ENCODE measurements at places on chromosomes 5 and 9.

DNA sequence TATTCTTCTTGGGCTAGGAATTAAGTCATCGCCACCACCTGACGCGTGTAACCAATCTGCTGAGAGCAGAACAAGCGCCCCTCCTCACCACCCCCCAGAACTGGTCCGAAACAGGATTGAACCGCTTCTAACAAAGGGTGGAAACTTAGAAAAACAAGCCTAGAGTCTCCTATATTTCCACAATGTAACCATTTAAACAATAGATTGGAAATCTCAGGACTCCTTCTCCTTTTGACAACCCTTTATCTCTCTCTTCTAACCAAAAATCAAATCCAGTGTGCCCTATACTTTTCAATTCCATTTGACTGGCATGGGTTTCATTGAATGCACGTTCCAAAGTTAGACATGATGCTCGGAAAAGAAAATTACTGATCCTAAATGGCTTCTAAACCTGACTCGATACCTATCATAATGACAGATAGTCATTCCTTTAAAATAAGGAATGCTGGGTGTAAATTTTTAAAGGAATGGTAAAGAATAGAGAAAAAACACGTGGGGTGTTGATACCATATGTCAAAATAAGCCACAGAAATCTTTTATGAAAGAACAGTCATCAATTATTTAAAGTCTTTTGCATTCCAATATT, 1.2 kb downstream of the ARRDC3 start:
- peak; percentile 50 for DNase-seq

DNA sequence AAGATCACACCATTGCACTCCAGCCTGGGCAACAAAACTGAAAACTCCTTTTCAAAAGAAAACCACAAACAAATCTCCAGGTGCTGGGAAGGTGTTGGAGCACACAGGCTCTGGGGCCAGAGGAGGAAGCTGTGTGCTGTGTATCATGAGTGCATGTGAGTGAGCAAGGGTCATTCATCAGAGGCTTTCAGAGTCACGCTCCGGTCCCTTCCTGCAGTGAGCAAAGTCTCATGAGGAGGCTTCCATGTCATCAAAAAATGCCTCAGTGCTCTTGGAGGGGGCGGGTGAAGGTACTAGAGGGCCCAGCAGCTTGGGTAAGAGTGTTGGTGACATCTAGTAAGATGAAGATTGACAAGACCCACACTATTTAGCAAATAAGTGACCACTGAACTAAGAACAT, 48.3 kb upstream of the TESK1 start:
- no peak for DNase-seq

GRCh38 chr9:77512876-77513275, 135.2 kb downstream of the GNA14 start:
- no peak for DNase-seq

GRCh38 chr5:15092801-15093200, 221.2 kb upstream of the ANKH start:
- DNase-seq: no peak

DNA sequence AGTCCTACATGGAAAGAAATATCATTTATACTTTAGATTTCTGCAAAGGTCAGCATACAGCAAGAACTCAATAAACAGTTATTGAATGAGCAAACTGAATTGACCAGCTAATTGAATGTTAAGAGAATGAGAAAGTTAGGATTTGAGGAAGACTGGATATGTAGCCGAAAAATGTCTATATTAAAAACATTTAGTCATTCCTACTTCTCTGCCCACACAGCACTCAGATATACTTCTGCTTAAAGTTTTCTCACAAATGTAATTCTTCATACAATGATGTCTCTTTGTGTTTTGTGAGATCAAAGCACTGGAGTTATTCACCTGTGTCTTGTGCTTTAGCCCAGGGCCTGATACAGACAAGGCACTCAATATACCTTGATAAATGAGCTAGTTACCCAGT, 188.6 kb downstream of the PARP8 start:
- no peak for DNase-seq

DNA sequence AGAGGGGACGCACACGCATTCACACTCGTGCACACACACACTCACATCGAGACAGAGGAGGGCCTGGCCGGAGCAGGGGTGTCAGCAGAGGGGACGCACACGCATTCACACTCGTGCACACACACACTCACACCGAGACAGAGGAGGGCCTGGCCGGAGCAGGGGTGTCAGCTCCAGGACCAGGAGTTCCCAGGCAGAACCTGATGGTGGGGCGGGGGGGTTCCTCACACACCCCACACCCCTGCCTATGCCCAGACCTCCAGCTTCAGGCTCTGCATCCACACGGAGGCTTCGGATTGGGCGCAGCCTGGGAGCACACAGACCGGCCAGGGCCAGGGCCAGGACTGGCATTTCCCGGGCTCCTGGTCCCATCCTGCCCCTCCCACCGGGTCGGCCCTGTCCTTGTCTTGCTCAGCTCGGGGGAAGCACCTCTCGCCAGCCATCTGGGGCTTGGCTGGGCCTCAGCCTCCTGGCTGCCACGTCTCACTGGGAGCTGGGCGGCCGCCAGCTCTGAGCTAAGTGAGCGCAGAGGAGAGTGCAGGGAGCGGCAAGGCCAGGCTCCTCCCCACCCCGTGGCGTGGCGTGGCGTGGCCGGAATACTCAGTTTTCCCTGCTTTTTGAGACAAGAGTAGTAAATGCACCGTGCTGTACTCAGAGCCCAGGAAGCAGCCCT, 31.3 kb downstream of the ADAMTS2 start:
- no peak for DNase-seq

GRCh38 chr9:135858491-135859185, 48.7 kb downstream of the CAMSAP1 start:
- no peak for DNase-seq

DNA sequence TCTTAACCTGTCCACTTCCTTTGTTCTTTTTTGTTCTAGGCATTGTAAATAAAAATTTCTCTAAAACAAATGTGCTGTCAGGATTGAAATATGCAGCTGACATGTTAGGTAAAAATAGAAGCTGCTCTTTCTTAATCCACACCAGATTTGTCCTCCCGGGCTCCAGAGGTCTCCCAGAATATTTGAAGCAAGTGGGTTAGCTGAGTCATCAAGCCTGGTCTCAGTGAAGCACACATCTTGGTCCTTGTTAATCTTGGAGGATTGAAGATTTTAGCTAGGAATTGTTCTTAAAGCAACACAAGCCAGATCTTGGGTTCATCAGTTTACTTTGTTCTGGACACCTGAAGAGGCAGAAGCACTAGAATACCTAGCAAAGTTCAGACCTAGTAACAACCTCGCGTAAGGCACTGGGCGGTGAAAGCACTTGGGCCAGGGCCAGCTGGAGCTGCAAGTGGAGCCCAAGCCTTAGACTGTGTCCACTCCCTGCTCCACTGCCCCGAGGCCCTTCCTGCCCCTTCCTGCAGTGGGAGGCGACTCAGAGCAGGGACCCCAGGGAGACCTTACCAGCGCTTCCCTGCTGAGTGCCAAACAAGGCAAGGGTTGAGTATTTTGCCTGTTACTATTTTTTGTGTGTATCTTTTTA, 36.5 kb downstream of the HABP4 start:
- DNase-seq: no peak

GRCh38 chr5:93130624-93131490, 450.2 kb downstream of the NR2F1-AS1 start:
- DNase-seq: no peak

DNA sequence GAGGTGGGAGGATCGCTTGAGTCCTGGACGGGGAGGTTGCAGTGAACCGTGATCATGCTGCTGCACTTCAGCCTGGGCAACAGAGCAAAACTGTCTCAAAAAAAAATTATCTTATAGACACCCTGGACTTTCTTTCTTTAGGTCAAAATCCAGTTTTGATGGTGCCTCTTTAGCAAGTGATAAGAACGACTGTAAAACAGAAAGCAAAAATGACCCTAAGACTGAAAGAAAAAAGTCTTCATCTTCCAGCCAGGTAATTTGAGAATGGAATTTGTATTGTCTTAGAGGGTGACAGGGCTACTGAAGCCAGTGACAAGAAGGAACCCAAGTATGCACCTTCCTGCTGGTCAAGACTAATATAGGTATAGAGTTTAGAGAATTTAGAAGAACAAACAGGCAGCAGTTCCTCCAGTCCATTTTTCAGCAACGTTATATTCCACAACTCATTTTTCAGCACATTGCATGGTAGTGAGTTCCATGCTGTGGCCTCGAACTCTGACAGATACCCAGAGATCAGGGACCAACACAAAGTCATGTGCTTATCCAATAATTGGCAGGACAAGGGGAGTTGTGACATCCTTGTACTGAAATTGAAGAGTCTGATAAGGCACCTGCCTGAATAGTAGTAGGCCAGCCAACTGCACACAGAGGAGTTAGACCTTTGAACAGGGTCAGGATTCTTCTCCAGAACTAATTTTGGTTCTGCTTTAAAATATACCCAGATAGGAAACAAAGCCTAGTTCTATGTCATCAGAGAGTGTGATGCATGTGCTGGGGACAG, 46.5 kb downstream of the GRAMD2B start:
- no peak for DNase-seq

DNA sequence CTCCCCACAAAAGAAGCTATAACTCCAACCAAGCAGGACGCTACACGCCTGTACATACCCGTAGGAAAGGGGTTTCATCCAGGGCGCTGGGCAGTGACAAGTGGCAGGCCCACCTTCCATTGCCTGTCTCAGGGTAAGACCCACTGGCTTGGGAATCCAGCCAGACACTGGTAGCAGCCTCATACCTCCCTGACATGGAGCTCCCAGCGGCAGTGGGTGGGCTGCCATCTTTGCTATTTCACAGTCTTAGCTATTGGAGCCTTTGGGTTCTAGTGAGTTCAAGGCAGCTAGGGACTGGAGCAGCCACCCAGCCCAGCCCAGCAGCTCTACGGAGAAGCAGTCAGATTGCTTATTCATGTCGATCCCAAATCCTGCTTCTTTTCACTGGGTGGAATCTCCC, 3.4 kb upstream of the IFNA10 start:
- DNase-seq: no peak
